ENCODE measurements at places on chromosomes 4 and X. TPM values are rescaled to one million over a fixed set of nuclear protein-coding genes. Genes with fewer than 3 reads are reported as not detected.

The PPP4R3C gene
- total RNA-seq: not detected

DNA sequence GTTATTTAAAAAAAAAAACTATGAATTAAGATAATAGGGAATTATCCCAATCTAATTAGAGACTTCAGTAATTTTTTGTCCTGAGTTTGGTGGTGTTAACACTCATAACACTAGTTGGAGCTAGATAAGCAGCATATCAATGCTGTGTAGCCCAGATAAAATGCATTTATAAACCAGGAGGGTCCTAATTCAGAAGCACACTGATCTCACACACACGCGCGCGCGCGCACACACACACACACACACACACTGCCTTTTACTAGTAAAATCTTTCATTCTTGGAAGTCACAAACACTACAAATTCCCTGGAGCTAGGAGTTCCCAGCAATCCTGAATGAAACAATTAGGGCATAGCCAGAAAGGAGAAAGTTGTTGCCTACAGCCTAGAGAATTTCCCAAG, 3.2 kb downstream of the UNC5C start:
- no peak overlapping the region for H3K27ac ChIP-seq
- H3K4me1 ChIP-seq: peaks cover 5% of the 10 kb centered on the region
- H3K27me3 ChIP-seq: no peaks in the 10 kb centered on the region
- DNase-seq: no peak
- H3K4me3 ChIP-seq: no peak overlapping the region

DNA sequence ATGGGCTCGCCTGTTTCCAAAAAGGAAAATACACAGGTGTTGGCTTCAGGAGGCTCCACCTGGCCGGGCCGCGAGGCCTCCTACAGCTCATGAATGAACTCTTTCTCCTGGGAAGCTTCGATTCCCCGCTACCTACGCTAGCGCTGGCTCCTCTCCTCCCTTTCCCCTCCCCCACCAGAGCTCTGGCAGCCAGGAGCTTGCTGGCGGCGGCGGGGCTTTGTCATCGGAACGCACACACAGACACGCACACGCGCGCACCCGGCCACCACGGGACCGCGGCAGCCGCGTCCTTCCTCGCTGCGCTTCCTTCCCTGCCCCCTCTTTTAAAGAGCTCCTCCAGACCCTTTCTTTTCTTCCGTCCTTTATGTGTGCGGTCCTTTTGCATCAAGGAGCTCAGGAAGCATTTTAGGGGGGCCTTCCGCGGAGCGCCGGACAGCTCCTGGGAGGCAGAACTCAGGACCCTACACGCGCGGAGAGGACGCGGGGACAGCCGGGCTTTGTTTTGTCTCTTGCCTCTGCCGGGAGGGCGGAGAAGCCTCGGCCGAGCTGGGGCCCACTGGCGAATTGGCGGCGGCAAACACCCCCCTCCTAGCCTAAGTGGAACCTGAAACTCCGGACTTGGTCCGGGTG, 70.2 kb upstream of the BCOR start:
- no peaks in the 10 kb centered on the region for H3K27me3 ChIP-seq
- DNase-seq: no peak
- peaks cover 42% of the 10 kb centered on the region for H3K4me1 ChIP-seq

- no peaks in the 10 kb centered on the region for H3K36me3 ChIP-seq
- no peak overlapping the region for H3K27ac ChIP-seq
- no peaks in the 10 kb centered on the region for H3K4me1 ChIP-seq
- H3K4me3 ChIP-seq: no peak overlapping the region
- DNase-seq: no peak
These were observed 85.9 kb downstream of the PRKX start for GRCh38 chrX:3627594-3627993.

DNA sequence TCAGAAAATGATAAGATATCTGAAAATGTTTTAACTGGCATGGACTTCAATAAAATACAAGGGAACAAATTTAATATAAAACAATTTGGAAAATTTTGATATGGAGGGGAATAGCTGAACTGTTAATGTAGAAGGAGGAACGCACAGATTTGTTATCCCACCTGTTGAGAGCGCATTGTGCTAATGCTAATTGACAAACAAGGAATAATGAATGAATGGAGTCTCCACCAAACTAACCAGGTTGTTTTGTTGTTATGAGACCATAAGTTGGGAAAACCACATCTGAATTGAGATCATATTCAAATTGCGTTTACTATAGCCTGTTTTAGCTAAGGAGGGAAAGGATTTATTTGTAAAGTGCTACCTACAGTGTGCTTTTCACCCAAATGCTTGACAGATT, 195.6 kb downstream of the ADGRL3 start:
- H3K4me1 ChIP-seq: no peaks in the 10 kb centered on the region
- H3K36me3 ChIP-seq: no peaks in the 10 kb centered on the region
- H3K27me3 ChIP-seq: no peaks in the 10 kb centered on the region
- DNase-seq: no peak

The FAT4 gene
- total RNA-seq: 9.8 TPM

- no peaks in the 10 kb centered on the region for H3K36me3 ChIP-seq
- no peak for DNase-seq
- no peak overlapping the region for H3K27ac ChIP-seq
- H3K4me1 ChIP-seq: no peaks in the 10 kb centered on the region
- no peaks in the 10 kb centered on the region for H3K27me3 ChIP-seq
These were observed 629.9 kb upstream of the CT83 start for GRCh38 chrX:117092641-117093040.

DNA sequence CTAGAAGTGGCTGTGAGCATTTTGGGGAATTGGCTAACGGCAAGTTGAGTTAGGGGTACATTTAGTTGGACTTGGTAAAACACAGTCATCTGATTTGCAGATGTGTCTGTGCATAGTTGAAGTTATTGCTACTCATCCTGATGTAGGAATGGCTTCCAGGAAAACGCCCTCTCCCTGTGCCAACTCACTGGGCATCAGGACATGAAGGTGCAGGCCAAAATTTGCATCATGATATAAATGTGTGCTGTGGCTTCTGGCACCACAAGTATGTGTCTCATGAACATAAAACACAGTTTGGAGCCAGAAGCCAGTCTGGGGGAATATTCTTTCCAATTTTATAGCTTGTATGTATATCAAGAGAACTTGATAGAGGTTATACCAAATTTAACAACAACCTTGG, 54.2 kb upstream of the CBR4 start:
- peaks cover 50% of the 10 kb centered on the region for H3K4me1 ChIP-seq
- DNase-seq: no peak
- no peak overlapping the region for H3K27ac ChIP-seq
- no peaks in the 10 kb centered on the region for H3K36me3 ChIP-seq
- no peak overlapping the region for H3K4me3 ChIP-seq

DNA sequence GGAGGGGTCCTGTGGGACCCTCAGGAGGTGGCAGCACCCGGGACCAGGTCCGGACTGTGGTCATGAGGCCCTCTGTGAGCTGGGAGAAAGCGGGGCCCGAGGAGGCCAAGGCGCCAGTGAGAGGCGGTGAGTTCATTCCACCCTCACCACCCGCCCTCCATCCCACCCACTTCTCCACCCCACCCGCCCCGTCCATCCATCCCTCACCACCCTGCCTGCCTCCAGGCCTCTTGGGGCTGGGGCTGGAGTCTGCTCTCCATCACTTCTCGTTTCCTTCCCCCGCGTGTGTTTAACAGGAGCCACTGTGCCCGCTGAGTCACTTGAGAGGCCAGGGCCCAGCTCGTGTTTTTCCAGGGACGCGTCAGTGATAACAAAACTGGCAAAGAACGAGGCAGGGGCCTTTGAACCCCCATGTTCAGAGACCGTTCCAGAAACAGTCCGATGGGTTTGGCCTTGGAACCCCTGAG, 6.2 kb downstream of the SH3TC1 start:
- no peak overlapping the region for H3K27ac ChIP-seq
- no peaks in the 10 kb centered on the region for H3K27me3 ChIP-seq
- peaks cover 25% of the 10 kb centered on the region for H3K4me1 ChIP-seq
- no peaks in the 10 kb centered on the region for H3K36me3 ChIP-seq
- no peak overlapping the region for H3K4me3 ChIP-seq
- DNase-seq: no peak

DNA sequence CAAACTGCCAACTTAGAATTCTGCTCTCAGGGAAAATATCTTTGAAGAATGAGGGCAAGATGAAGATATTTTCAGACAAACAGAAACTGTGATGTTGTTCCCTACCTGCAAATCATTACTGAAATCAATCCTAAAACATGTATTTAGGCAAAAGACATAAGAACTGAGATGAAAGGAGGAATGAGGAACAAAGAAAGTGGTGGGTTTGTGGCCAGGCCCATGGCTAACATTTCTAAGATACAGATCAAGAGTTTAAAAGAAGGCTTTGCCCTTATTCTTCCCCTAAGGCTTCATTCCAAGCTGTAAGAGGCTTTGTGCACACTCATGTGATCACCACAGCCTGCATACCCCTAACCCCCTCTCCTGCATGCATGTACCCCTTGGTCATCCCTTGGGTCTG, 46.5 kb downstream of the ADGRG2 start:
- H3K36me3 ChIP-seq: no peaks in the 10 kb centered on the region
- DNase-seq: no peak
- H3K4me1 ChIP-seq: no peaks in the 10 kb centered on the region
- no peaks in the 10 kb centered on the region for H3K27me3 ChIP-seq
- H3K27ac ChIP-seq: no peak overlapping the region
- H3K4me3 ChIP-seq: no peak overlapping the region

DNA sequence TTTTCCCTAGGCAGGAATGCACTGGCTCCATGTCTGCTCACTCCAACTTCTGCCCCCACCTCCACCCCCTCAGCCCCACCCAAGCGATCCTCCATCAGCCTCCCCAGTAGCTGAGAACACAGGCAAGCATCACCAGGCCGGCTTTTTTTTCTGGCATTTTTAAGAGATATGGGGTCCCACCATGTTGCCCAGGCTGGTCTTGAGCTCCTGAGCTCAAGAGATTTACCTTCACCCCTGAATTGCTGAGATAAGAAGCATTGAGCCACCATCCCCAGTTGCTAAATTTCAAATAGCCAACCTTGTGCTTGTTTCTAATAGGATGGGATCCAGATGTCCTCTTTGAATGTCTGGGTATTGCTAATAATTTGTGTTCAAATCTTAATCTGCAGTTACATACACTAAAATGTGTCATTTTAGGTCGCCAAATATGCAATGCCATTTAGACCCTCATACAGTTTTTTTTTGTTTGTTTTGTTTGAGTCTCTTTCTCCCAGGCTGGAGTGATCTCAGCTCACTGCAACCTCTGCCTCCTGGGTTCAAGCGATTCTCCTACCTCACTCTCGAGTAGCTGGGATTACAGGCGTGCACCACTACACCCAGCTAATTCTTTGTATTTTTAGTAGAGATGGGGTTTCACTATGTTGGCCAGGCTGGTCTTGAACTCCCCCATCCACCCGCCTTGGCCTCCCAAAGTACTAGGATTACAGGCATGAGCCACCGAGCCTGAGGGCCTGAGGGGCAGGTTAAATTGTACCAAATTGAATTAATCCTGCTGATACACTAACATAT, 8.8 kb downstream of the LARP7 start:
- H3K27me3 ChIP-seq: no peaks in the 10 kb centered on the region
- H3K4me3 ChIP-seq: no peak overlapping the region
- no peaks in the 10 kb centered on the region for H3K4me1 ChIP-seq

The RASGEF1B gene
- total RNA-seq: 13.5 TPM

The CNOT6L gene
- total RNA-seq: 22.1 TPM

DNA sequence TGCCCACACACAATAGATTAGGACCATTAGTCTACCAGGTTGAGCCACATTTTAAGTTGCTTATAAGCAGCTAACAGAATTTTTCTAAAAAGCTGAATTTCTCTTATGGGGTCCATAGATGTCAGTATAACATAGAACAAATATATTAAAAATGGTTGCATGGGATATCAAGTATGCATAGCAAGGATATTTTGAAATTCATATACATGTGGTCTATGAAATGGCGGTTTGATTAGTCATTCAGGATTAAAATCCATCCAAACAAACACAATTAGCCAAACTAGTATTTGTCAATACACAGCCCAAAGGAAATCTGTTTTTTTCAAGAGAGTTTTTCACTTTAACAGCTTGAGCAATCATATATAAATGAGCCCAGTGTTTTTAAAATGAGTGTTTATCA, 33.5 kb upstream of the AMOT start:
- H3K27me3 ChIP-seq: no peaks in the 10 kb centered on the region
- no peak for DNase-seq
- no peak overlapping the region for H3K4me3 ChIP-seq
- H3K4me1 ChIP-seq: no peaks in the 10 kb centered on the region
- no peak overlapping the region for H3K27ac ChIP-seq

DNA sequence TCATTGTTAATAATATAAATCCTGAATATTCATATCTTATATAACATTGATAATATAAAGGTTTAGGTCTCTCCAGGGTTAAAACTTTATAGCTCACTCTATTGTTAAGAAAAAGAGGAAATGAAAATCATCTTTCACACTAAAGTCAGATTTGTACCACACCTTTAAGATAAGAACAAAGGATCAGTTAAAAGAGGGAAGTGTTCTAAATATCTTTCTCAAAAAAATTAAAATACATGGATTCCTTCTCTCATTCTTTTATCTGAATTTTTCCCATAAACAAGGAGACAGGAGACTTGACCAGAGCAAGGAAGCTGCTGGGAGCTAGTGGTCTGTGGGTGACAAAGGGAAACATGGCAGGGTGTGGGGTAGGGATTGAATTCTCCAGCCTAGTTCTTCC, 323.0 kb upstream of the CPXCR1 start:
- no peaks in the 10 kb centered on the region for H3K36me3 ChIP-seq
- no peaks in the 10 kb centered on the region for H3K27me3 ChIP-seq
- no peak overlapping the region for H3K27ac ChIP-seq
- no peak overlapping the region for H3K4me3 ChIP-seq
- DNase-seq: no peak

DNA sequence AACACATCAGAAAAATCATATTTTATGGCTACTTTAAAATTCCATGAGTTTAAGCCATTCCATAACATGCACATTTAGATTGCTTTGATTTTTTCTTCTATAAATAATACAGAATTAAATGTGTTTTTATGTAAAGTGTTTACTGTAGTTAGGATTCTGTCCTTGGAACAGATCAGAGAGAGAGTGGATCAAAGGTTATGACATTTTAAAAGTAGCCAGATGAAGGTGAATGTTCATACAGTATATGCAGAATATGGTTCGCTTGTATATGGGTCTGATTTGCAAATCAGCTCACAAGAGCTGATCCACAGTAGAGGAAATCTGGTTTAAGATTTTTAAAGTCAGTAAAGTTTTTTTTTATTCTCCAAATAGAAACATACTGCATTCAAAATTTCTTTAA, 7.2 kb upstream of the PALLD start:
- H3K36me3 ChIP-seq: no peaks in the 10 kb centered on the region
- no peaks in the 10 kb centered on the region for H3K4me1 ChIP-seq
- DNase-seq: no peak
- no peak overlapping the region for H3K4me3 ChIP-seq
- H3K27ac ChIP-seq: no peak overlapping the region

The P2RY10 gene
- total RNA-seq: 0.98 TPM

The CCSER1 gene
- total RNA-seq: 8.1 TPM
